B cell (primary cell): ENCODE measurements at places on chromosomes 6 and 20.

DNA sequence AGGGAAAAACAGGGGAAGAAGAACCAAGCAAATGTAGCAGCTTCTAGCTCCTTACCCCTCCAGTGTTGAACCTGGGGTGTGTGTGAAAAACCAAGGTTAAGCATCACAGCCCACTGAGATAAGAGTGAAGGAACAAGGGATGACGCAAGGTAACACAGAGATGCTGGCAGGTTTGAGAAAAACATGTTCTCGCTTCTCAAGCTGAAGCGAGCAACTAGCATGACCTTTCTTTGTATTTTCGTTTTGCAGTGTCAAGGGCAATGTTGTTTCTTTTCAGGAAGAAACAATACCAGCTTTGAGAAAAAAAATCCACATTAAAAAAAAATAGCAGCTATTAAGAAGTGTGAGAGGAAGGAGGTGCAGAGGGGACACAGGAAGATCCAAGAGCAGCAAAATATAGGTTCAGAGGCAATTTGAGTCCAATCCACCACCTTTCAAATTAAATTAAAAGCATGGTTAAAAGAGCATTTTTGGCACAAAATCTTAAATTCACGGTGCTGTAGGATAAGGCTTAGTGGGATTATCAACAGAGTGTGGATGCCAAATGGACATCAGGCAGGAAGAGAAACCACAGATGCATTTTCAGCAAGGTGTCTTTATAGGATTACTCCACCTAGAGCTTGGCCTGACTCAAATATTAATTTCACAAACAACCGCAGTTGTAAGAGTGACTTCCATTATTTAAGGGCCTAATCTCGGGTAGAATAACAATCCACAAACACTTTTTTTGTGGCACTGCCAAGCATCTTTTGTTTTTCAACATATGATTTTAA is 70.9 kb downstream of the SYNE1 start:
- DNase-seq = no peak

GRCh38 chr20:23161244-23161891 is 75.2 kb upstream of the CD93 start:
- no peak for DNase-seq

GRCh38 chr20:37435607-37436006 is 85.4 kb upstream of the NNAT start:
- DNase-seq = no peak

DNA sequence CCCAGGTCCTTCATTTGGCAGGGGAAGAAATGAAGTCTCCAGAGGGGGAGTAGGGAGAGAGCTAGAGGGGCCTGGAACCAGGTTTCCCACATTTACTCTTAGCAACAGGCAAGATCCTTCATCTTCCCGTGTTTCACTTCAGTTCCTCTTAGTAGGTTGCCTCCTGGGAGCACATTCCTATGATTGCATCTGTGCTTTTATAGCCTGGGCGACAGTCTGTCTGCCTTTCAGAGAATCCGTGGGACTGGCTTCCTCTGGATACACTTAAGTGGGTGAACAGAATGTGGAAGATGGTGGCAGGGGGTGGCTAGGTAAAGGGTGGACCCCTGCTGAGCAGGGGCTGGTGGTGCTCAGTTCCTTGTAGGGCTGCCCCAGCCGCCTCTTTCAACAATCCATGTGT is 33.4 kb downstream of the STK35 start:
- no peak for DNase-seq

- no peak for DNase-seq
Measured at GRCh38 chr6:42702200-42702599, 20.2 kb downstream of the PRPH2 start.

- no peak for DNase-seq
Measured at GRCh38 chr6:2534406-2535042, 216.2 kb downstream of the MYLK4 start.

DNA sequence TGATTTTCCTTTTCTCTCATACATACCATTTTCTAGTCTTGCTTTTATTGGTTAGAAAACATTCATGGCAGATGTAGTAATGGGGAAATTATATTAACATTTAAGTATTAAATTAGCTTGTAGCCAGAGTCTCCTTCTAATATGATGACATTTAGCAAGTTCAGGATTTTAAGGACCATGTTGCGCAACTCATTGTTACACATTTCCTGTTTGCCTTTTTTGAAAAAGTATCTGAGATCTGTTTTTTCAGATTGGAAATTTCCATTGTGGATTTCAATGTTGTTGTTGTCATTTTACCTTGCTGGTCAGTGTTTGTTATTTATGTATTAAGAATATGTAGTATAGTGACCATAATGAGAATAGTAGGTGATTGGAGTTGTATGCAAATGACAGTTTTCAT is 38.7 kb downstream of the CDKAL1 start:
- DNase-seq = no peak

- no peak for DNase-seq
Measured at GRCh38 chr6:166841216-166841615, 115.1 kb downstream of the RNASET2 start.

GRCh38 chr6:112216662-112217551 is 37.5 kb downstream of the LAMA4 start:
- no peak for DNase-seq

DNA sequence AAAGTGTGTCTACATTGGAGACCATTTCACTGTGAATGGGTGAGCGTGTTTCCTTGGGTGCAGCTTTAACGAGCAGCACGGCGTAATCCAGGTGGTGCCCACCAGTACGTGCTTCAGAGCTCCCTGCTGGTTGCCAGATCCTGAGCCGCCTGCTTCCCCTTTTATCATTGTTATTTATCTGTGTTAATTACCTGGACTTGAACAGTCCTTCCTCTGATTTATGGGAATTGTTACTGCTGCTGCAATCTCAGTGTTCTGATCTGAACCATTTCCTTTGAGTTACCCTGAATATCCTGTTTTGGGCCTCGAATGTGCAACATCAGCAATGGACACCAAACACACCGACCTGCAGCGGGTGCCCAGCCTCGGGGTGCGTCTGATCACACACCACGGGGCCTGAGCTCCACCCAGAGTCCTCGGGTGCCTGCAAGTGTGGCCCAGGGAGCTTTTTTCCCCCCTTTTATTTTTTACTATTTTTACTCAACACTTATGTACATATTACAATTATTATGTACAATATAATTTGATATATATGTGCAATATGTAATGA is 81.3 kb downstream of the RPP40 start:
- no peak for DNase-seq

GRCh38 chr6:91653895-91654294 is 1067.0 kb upstream of the MAP3K7 start:
- no peak for DNase-seq

- DNase-seq = no peak
Measured at GRCh38 chr6:34232901-34233300, 3.8 kb upstream of the HMGA1 start.

DNA sequence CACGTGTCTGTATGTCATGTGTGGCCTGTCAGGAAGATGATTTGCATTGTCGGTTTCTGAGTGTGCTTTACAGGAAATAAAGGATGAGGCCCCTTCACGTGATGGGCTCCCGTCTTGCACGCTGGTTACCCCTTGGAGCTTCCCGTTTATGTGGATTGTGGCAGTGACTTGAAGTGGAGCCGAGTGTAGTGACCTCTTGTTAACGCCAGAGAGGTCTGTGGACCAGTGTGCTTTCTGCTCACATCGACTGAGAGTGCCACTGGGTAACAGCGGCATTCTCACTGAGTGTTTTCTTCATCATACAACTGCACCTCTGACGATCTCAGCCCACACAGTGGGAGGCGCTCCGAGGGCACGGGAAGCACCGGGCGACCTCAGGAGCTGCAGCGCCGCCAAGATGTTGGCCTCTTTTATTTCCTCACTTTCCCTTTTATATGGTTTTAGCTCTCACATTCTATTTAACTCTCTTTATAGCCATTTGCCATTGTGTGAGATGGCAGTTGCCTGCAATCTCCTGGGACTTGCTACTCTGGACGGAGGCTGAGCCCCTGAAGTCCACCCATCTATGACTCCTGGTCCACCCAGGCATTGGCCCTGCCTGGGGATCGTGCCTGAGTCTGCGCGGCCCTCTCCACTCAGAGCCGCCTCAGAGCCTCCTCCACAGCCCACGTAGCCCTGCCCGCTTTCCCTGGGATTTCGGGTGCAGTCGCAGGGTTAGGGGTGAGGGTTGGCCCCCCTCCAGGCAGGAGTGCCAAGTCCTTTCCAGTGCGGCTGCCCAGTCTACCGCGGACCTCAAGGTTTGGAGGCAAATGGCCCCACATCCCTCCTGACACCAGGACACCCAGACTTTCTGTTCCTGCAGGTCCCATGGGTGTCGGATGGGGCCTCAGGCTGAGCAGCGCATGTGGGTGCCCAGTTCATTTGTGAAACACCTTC is 238.9 kb downstream of the ERMARD start:
- peak; percentile 63 for DNase-seq

- no peak for DNase-seq
Measured at GRCh38 chr6:36745283-36745682, 47.7 kb downstream of the RAB44 start.

GRCh38 chr6:17656092-17656491 is 50.6 kb downstream of the NUP153 start:
- no peak for DNase-seq

- DNase-seq = peak; percentile 95
Measured at GRCh38 chr20:57680131-57680716, 29.6 kb downstream of the PMEPA1 start.

- no peak for DNase-seq
Measured at GRCh38 chr20:56801971-56802755, 173.1 kb downstream of the TFAP2C start.

DNA sequence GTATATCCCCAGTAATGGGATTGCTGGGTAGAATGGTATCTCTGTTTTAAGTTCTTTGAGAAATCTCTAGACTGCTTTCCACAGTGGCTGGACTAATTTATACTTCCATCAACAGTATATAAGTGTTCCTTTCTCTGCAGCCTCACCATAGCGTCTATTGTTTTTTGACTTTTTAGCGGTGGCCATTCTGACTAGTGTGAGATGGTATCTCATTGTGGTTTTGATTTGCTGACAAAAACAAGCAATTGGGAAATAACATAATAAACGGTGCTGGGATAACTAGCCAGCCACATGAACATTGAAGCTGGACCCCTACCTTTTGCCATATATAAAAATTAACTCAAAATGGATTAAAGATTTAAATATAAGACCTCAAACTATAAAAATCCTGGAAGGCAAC is 14.2 kb downstream of the OR2A4 start:
- DNase-seq = no peak

GRCh38 chr6:168057836-168058235 is 21.2 kb downstream of the FRMD1 start:
- no peak for DNase-seq

- DNase-seq = no peak
Measured at GRCh38 chr6:94251878-94252277, 832.5 kb upstream of the EPHA7 start.

DNA sequence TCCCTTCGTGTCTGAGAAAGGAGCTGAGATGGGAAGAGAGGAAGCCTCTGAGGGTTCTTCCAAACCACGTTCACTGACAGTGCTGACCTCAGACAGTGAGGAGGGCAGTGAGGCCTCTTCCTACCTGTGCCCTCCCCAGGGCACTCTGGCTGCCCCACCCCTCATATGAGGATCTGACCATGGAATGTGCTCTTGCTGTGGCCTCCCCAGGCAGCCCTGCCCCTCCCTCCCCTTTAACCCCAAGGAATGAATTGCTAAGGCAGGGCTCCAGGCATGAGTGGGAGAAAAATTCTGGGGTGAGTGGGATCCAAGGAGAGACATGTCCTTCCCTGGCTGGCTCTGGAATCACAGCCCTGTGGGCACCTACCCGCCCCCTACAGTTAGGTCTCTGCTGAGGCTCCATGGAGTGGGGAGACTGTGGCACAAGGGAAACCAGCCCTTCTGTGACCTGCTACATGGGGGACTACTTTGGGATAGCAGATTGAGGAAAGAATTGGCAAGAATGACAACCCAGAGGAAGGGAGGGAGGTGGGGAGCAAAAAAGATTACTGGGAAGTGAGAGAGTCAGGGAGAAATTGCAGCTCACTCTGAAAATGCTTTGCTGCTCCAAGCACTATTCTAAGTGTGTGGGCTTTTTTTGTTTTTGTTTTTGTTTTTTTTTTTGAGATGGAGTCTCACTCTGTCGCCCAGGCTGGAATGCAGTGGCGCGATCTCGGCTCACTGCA is 29.4 kb downstream of the TNXB start:
- no peak for DNase-seq
